ENCODE measurements at places on chromosomes 1 and 21.

DNA sequence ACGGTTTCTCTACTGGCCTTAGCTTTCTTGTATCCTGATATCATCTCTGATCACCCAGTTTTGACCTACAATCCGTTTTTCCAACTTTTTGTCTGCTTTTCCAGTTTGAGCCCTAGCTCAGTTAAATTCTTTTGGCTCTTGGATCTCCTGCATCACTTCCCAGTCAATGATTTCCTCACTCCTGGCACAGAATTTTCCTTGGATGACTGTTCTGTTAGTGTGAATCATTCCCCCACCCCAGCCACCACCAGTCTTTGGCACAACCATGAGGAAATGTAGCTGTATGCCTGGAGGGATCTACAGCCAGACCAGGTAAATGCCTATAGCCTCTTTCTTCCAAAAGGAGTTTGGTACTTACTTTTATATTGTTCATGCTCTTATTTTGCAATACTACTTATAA, 187.2 kb upstream of the PTGFR start:
- DNase-seq: no peak

GRCh38 chr21:37337179-37337578, 29.4 kb upstream of the DYRK1A start:
- no peak for DNase-seq

- DNase-seq: no peak
Observed at GRCh38 chr1:244836135-244836521, 670 bp downstream of the COX20 start.

GRCh38 chr1:79043506-79043905, 37.0 kb upstream of the ADGRL4 start:
- no peak for DNase-seq

- no peak for DNase-seq
Observed at GRCh38 chr1:15764269-15764764, 5.7 kb downstream of the FBLIM1 start.

- no peak for DNase-seq
Observed at GRCh38 chr1:223217781-223218180, 74.7 kb upstream of the TLR5 start.
